ENCODE measurements at places on chromosomes 12 and 14.

GRCh38 chr12:110159671-110160245 lies 35.6 kb downstream of the IFT81 start:
- no peak for DNase-seq

DNA sequence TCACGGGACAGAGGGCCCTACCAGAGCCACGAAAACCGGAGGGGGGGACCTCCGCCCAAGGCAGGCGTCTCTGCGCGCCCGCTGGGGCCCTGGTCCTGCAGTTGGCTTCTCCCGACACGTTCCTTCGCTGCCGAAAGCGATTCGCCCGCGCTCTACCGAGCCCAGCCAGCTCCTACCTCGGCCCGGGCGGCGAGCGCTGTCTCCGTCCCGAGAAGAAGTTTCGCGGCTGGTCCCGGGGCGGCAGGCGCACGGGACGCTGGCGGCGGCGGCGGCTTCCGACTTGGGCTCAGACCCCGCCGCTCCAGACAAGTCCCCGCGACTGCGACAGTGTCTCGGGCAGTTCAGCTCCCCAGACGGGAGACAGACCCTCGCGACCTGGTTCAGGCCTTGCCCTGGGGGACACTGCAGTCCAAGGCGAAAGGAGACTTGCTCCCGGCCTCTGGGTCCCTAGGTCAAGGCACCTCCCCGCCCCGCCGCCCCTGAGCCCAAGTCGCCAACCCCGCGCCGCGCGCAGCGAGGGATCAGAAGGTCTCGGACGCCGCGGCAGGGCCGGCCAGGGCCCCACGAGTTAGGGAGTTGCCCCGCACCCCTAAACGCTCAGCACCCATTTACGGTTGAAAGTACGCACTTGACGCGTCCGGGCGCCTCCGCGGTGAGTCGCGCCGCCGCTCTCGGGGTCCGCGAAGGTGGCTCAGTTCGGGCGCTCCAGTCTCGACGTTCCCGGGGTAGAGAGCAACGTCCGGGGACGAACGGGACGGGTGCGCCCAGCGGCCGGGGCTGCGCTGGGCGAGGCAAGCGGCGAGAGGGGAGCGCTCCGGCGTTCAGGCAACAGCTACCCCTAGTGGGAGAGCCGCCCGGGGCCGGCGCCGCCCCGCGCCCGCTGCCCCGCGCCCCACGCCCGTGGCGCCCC lies 1.4 kb upstream of the DIO3 start:
- DNase-seq: no peak

DNA sequence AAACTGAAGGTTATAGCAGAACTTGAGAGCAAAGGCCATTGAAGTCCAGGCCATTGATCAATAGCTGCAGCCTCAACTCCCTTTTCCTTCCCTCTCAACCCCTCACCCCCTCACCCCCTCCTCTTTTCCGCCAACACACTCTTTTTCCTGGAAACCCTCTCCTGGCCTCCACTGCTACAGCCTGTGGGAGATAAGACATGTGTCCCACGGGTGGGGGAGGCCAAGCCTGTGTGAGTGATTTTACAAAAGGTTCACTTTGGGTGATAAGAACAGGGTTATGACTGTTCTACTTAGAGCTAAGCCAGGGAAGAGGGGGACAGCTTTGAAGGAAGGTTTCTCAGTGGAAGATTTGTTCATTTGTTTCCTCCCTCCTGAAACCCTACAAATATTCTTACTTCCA lies 9.2 kb upstream of the FGF23 start:
- DNase-seq: no peak

- DNase-seq: no peak
Observed at GRCh38 chr12:120101617-120102016, 14.9 kb downstream of the RAB35 start.

DNA sequence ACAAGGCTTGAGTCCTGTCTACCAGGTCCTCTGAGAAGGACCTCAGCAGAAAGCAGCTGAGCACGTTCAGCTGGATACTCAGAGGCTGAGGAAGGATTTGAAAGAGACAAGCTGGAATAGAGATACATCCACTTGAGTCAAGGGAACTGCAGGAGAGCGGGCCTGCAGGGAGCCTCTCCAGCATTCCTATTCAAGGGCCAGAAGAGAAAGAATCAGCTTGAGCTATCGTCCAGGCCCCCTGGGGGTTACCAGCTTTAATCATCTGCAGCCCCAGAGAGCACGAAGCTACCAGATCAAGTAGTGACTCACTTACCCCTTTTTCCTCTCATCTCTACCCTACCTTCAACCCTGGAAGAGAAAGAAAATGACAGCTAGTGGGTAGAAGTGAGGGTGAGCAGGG lies 80.9 kb downstream of the NDUFA12 start:
- DNase-seq: no peak

GRCh38 chr12:94277426-94278000 lies 129.1 kb downstream of the PLXNC1 start:
- DNase-seq: no peak

GRCh38 chr12:80761838-80762237 lies 45.1 kb downstream of the MYF5 start:
- no peak for DNase-seq

DNA sequence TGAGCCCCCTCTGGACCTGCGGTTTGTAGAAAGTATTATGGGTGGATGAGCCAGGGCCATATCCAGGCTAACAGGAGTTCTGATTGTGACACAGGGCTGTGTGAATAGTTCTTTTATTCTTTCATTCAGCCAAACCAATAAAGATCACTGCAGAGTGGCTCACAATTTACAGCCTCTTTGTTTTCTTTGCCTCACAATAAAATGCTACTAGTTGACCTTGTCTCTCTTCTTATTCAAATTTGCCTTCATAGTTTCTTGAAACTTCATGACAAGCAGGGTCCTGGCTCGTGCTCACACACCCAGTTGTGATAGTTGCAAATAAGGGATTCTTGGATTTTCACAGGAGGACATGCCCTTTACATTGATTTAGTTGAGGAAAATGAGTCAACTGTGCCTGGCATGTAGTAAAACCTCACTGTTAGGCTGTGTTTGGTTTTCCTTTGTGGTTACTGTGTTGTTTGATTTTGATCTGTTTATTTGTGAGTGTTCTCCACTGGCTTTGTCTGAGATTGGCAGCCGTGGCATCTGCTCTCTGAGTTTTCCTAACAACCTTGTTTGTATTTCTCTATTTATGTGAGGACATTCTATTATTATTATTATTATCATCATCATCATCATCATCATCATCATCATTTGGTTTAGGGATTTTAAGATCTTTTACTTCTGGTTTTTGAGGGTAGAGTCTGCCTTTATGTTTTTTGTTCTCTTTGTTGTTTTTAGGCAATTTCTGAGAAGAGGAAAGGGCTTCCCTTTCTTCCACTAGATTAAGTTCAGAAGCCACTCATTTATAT lies 2.7 kb upstream of the KRT6B start:
- no peak for DNase-seq

GRCh38 chr12:90238663-90239271 lies 530.1 kb upstream of the ATP2B1 start:
- no peak for DNase-seq

DNA sequence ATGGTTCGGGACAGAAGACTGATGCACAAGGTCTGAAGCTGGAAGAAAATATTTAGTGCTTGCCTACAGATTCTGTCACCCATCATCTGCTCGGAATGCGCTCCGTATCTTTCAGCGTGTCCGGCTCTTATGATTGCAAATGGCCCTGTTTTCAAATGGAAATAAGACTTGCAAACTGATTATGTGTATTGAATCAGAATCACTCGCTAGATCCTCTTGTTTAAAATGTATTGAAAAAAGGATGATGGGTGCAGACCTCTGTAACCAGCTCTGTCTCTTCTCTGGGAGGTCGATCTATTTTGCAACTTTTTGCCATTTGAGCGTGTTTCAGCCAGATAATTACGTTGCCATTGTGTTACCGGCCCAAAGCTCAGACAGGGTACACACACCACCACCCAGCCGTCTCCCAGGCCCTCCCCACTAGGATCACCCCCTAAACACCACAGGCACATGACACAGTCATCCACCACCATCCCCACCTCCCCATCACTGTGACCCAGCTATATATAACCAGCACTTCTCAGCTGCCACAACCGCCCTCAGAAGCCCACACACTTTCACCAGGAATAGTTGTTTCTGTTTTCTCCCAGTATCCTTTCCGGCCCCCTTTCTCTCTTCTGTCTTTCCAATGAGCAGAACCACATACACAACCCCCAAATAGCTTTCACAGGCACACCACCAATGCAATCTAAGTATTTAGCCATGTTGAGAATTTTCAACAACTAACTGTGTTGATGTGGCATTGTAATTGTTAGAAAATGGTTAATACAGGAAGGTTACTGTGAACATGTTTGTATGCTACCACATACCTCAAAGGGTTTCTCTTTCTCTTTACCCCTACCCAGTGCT lies 10.7 kb downstream of the NKX2-1 start:
- no peak for DNase-seq

DNA sequence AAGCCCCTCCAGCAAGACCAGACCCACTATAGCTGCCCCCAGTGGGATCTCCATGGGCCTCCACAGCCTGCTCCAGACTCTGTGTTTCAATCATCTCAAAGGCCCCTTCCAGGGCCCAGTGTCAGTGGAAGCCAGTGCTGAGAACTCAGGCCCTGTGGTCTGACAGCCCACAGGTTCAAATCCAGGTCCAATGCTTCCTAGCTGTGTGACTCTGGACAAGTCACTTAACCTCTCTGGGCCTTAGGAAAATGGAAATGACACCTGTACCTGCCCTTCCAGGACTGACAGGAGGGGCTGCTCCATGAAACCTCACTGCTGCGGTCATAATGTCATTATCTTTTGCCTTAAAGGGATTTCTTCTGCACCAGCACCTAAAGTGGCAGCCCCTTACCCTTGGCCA lies 101.9 kb downstream of the NCOR2 start:
- DNase-seq: no peak

DNA sequence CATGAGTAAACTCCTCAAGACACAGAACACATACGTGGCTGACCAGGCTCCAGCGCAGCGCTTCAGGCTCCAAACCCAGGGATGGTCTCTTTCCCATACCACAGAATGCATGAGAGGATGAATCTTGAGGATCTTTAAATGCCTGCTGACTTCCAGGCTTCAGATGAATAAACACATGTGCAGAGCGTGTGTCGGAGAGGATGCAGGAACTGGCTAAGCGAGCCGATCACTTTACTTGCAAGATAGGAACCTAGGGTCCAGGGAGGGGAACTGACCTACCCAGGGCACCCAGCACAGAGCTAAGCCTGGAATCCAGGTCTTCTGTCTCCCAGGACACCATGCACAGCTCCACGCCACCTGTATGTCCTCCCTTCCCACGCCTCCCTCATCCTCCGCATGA lies 209.8 kb downstream of the BCL11B start:
- DNase-seq: no peak

GRCh38 chr14:53603994-53604393 lies 352.6 kb downstream of the BMP4 start:
- DNase-seq: no peak

DNA sequence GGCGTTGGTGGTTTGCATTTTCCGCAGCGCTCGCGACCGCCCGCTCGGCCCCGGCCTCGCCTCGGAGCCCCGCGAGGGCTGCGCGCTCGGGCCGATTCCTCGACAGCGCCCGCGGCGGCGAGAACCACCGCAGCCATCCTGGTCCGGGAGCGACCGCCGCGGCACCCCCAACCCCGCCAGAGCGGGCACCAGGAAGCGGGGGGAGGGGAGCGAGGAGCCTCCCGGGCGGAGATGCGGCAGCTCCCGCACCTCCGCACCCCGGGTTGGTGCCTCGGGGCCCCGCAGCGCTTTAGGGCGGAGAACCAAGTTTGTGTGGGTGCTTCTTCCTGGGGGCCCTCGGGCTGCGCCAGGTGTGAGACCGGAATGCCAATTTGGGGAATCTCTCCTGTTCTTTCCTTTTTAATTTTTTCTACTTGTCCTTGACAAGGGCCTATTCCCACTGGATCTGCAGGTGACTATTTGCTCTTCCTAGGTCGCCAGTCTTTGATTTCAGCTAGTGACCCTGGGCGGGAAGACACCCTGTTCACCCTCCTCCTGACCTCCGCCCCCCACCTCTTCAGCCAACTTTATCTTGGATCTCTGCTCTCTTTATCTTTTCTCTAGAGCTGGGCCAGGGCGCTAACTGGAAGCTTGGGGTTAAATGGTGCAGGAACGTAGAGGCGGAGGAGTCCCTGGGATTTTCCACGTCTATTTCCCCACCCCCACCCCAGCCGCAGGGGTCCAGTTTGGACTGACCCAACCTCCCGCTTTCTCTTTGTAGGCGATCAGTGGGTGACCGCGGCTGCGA lies at the start of gene SOCS2:
TSS of gene SOCS2 (plus strand) at position 751 of the 787 bp plus-strand sequence. CDS start 223 bp downstream, outside the sequence.
- no peak for DNase-seq

GRCh38 chr14:56400109-56400825 lies 179.3 kb upstream of the TMEM260 start:
- DNase-seq: no peak

- no peak for DNase-seq
Observed at GRCh38 chr12:92905258-92905810, 23.8 kb downstream of the EEA1 start.

GRCh38 chr14:78308079-78308478 lies 137.9 kb downstream of the NRXN3 start:
- no peak for DNase-seq

DNA sequence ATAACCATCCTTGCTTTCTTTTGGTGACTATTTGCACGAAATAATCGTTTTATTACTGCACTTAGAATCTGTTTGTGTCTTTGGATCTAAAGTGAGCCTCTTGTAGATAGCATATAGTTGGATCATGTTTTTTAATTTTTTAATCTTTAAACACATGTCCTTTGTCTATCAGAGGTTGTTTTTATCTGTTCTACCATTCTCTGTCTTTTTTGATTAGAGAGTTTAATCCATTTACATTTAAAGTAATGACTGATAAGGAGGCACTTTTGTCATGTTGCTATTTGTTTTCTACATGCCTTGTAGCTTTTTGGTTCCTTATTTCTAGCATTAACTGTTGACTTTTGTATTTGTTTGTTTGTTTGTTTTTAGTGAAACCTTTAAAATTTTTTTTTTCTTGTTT lies 506.2 kb upstream of the RGS6 start:
- DNase-seq: no peak

GRCh38 chr12:110421159-110421661 lies 17.7 kb upstream of the ANAPC7 start:
- no peak for DNase-seq

GRCh38 chr14:75141062-75141461 lies 14.2 kb upstream of the NEK9 start:
- no peak for DNase-seq

GRCh38 chr12:52874573-52875435 lies 26.0 kb upstream of the KRT78 start:
- no peak for DNase-seq

- no peak for DNase-seq
Observed at GRCh38 chr14:56660677-56661389, 81.2 kb downstream of the TMEM260 start.

DNA sequence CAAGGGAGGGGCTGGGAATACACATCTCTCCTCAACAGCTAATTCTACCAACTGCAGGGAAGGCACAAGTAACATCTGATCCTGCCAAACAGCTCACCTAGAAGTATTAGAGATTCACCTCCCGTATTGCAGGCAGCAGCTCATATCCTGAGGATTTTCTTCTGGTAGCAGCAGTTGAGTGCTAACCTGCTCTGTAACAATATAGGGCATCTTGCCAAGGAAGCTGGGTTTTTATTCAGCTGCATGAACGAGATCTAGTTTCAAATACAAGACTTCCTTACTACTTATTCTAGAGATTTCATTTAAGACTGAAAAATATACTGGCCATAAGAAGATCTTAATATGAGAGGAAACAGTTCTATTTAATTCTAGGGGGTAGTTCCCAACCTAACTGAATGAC lies 261.4 kb upstream of the USP15 start:
- DNase-seq: no peak
